Inflammatory macrophage (primary cell): ENCODE measurements at places on chromosomes 6 and 20.

- no peak for DNase-seq
These were observed 941.0 kb upstream of the ADGRB3 start for GRCh38 chr6:67694127-67694526.

- DNase-seq = peak; percentile 70
These were observed 114.9 kb upstream of the BTN3A2 start for GRCh38 chr6:26249957-26250697.

- DNase-seq = no peak
These were observed 241.2 kb downstream of the BMP7 start for GRCh38 chr20:57025261-57025660.

- no peak for DNase-seq
These were observed 21.9 kb upstream of the CDH22 start for GRCh38 chr20:46330072-46330763.

- no peak for DNase-seq
These were observed 332 bp downstream of the GRIK2 start for GRCh38 chr6:101393829-101394251.

GRCh38 chr6:84118191-84118590, 84.6 kb downstream of the MRAP2 start:
- DNase-seq = no peak

DNA sequence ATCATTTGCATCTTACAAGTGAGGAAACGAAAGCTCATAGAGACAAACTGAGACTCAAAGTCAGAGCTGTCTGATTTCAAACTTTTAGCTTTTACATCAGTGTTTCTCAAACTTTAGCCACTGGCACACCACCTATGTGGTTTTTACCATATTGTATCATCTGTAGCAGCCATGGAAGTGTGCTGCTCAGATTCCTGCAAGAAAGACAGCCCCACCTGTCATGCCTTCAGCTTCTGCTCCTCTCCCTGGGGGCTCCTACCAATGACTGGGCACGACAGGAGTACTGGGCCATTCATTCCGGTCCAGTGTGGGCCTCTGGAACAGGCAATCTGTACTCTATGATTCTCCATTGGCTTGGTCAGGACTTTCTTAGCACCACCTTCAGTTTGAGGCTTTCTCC, 87.0 kb downstream of the BCAS1 start:
- DNase-seq = no peak

DNA sequence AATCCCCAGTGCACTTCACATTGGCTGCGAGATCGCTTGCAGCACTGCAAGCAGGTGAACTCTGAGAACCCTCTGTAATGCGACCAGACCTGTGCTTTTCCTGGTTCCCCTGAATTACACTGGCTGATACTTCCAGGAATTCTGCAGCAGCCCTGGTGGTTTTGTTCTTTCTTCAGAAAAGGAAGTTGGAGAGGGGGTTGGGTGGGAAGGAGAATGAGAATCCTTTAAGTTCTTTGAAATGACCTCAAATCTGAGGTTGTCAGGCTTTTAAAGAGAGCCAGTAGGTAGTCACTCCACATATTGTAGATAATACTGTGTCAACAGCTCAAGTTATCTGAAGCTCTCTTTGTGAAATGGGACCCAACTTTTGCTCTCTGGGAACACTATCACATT, 62.4 kb downstream of the GCNT2 start:
- DNase-seq = peak; percentile 24

- no peak for DNase-seq
These were observed 50.6 kb downstream of the GJA10 start for GRCh38 chr6:89944826-89945407.

- peak; percentile 44 for DNase-seq
These were observed 39.6 kb downstream of the DUSP22 start for GRCh38 chr6:331622-332521.

DNA sequence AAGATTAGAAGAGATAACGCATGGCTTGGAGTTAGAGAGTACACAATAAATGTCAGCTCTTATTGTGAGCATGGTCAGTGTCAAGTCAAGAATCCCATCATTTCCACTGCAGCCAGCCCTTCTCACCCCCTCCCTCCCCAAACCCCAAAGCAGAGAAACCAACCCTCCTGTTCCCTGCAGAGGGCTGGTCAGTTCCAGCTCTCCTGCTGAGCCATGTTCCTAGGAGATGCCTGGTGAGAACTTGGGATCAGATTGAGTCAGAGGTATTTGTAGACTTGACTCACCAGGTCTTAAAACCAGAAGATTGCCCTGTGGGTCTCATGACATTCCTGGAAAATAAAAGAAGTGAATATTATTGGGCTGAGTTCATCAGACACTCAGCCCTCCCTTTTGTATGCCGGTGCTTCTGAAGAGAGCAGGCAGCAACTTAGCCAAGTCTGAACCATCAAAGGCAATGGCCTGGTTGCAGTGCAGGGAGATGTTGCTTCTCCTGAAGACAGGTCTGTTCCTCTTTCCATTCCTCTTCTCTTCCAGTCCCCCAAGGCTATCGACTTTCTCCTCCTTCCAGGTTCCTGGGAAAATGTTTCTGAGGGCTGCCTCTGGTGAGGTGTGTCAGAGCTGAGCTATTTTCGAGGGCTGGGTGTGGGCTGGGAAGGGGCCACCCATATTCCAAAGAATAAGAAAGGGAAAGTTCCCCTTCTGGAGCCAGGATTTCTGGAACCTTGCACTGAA, 278.2 kb upstream of the SUPT3H start:
- DNase-seq = no peak

DNA sequence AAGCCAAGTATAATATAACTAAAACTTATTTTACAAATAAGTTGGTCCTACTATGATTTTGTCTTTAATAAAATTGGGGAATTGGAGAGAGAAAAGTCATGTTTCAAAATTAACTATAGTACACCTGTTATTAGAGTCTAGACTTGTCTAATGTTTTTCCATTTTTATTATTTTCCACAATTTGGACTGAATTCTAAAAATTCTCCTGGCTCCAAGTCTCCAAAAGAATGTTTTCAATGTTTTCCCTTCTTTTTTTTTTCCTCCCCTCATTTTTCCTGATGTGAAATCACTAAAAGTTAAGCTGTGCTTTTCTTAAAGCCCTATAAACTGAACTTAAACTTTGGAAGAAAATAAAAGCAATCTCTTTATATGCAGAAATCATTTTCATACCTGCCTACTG, 11.3 kb downstream of the PTGIS start:
- no peak for DNase-seq

DNA sequence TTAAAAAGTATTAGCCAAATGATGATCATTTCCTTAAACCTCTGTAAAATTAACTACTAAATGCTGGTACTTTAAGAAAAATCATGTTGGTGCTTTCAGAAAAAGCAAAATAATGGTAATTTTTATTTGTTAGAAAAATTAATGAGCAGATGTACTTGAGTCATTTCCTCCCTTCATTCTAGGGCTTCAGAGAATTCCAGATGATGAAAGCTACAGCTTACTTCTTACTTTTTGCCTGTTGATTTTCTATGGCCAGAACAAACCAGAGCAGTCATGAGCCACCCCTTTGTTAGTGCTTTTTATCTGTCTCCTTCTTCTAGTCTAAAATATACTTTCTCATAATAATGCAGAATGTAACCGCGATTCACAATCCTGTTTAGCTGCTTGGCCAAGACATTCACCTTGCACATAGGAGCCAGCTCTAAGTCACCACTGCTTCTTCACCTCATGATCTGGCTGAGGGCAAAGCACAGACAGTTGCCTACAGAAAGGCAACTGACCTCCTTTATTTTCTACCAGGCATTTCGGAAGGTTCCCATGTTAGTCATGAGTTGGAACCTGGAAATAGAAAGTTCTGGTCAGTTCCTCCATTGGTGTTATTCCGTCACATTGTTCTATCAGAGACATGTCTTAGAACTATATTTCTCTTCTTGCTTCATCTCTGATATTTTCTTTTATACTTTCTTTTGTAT, 43.5 kb upstream of the TINAG start:
- no peak for DNase-seq

DNA sequence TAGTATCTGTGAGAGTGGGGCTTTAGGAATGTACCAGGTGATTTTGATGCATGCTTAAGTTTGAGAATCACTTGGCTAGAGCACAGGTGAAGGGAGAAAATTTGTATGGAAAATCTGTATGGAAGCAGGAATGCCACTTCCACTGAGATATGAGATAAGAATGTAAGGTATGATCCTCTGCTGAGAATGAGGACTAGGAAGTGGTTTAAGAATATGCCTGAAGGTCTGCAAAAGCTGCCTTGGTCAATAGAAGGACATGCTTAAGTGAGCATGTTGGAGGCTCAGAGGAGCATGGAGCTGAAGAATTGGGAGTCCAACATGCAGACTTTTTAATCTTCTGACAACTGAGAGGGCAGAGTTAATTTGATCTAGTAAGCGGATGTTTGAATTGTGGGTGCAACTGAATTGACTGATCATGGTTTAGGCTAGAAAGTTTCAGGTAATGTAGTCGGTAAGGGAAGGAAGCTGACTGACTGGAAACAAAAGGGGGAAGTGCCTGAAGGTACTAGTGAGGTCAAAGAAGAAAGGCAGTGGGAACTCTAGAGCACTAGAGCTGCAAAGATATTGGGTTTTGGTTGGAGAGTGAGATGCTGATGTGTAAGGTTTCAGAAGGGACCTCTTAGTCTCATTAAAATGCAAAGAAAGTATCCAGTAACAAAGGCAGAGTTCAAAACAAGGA, 28.6 kb upstream of the NOTCH4 start:
- no peak for DNase-seq

DNA sequence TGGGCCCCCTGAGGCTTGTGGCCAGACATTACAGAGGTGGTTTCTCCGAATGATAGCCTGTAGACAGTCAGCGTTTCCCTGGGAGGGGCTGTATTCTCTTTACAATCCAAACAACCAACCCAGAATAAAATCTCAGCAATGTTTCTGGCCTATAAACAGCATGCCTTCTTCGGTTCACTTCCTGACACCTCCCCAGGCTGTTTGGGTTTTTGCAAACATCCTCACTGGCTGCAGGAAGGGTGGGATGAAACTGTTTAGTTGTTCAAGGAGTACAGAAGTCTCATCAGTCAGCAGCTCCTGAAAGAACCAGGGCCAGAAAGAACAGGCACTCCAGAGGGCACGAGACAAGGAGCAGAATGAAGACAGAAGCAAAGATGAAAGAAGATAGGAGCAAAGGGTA, 350.0 kb downstream of the QKI start:
- no peak for DNase-seq

GRCh38 chr20:48684501-48685041, 143.2 kb downstream of the PREX1 start:
- peak; percentile 77 for DNase-seq

DNA sequence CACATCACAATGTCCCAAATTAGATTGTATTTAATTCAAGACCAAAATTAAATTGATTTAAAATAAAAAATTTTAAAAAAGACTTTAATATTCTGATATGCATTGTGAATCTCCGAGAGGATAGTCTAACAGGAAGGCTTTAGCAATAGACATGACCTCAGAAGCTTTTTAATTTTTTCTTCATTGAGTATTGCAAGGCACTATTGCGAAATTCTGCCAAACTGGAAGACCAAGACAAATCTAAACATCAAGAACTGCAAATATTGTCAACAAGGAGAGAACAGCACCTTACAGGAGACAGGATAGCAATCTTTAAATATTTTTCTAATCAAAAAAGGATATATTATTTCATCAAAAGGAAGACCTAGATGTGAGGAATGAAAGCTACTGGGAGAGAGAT, 56.9 kb downstream of the BMP5 start:
- no peak for DNase-seq

DNA sequence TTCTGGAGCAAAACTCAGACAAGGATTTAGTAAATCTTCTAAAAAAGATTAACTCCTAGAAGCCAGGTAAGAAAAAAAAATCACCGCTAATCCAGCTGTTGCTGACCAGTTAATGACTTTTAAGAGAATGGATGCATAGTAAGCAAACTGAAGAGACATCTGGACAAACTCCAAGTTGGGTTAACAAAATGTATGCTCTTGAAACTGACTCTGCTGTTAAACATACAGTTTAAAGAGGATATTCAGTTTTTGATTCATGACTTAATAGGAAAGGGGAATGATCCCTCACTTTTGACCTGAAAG, 70.4 kb downstream of the PLAGL1 start:
- no peak for DNase-seq

DNA sequence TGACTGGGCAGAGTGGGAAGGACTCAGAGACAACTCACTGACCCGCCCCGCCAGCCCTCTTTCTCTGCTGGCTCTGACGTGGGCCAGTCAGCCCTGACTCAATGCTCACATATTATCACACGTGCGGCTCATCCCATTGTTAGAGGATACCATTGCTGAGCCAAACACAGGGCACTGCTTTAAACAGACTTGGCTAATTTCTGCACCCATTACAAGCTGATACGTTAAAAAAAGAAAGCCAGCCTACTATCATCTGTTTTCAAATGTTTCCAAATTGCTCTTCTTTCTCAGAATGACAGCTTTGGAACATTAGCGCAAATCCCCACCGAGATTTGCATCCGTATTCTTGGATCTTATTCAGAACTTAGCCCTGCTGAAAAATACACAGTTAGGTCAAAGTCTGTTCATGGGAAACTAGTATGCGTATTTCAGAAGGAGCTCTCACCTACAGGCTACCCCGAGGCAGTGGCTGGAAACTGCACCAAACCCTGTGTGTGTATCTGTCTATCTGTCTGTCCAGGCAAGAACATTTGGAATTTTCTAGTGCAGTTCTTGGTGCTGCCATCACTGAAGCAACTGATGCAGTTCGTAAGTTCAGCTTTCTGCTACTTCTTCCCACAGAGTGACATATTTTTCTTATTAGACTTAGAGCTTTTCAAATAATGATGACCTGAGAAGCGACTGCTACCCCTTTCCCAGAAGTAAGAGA, 32.8 kb downstream of the RAMACL start:
- DNase-seq = no peak

GRCh38 chr20:17783671-17784070, 83.9 kb downstream of the BANF2 start:
- DNase-seq = no peak

DNA sequence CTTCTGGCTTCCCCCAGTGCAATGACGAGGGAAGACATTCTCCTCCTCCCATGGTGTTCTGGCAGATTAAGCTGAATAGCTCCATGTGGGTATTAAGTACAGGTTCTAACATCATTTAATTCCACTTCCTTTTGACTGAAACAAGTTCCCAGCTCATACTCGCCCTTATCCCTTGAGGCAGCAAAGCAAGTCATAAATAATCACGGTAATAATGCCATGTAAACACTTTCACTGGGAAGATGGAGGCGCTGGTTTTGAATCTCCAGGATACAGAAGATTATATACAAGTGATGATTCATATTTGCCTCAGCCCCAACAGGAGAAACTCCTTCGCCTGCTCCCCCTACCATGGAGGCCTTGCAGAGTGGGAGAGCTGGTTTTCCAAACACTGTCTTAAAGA, 141.3 kb downstream of the PXDC1 start:
- DNase-seq = no peak

DNA sequence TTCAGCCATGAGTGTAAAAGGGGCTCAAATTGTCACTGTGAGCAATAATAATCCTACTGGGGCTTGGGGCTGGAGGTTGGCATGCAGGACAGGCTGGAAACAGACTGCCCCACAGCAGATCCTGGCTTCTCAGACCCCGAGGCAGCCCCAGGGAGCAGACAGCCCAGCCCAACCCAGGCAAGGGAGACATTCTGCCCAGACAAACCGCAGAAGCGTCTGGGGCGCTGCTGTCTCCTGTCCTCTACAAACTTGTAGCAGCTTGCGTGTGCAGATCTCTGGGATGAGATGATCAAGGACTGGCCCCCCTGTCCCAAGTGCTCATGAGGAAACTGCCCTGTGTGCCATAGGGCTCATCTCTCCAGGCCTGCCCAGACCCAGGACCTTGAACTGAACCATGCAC, 84.6 kb downstream of the MAFB start:
- no peak for DNase-seq

GRCh38 chr20:10078403-10078802, 43.6 kb downstream of the ANKEF1 start:
- DNase-seq = no peak
